ENCODE measurements at places on chromosomes 3 and 15. TPM values are rescaled to one million over a fixed set of nuclear protein-coding genes. Genes with fewer than 3 reads are reported as not detected.

The AADACL2 gene
- total RNA-seq: not detected

The FSD2 gene
- not detected for total RNA-seq

The FOXB1 gene
- 0.37 TPM for total RNA-seq

The PRR20G gene
- total RNA-seq: not detected

The TMEM212 gene
- not detected for total RNA-seq

The PLSCR2 gene
- total RNA-seq: not detected

The CD47 gene
- 131 TPM for total RNA-seq

The GRAMD1C gene
- 0.47 TPM for total RNA-seq

The CEP152 gene
- 20.7 TPM for total RNA-seq

GRCh38 chr3:177521305-177521704, 324.0 kb upstream of the TBL1XR1 start:
- H3K36me3 ChIP-seq: no peaks in the 10 kb centered on the region
- no peaks in the 10 kb centered on the region for H3K27me3 ChIP-seq
- H3K27ac ChIP-seq: no peak overlapping the region
- no peak overlapping the region for H3K4me3 ChIP-seq
- H3K4me1 ChIP-seq: peaks cover 6% of the 10 kb centered on the region
- no peak for DNase-seq

DNA sequence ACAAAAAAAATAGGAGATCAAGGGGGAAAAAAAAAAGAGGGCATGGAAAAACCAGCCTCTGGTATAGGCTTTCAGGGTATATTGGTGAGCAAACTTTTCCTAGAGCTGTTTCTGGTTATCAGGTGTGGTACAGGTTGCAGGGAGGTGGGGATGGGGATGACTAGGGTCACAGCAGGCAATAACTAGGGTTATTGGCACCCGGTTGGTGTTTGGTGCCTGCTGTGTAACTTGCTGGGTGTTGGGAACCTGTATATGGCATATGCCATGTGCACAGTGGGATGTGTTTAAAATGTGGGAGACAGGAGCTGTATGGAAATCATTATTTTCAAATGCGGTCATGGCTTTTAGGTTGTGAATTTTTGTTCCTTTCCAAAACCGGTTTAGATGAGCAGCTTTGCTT, 119.2 kb downstream of the PTPRG start:
- no peak overlapping the region for H3K4me3 ChIP-seq
- no peaks in the 10 kb centered on the region for H3K36me3 ChIP-seq
- H3K27me3 ChIP-seq: no peaks in the 10 kb centered on the region
- H3K27ac ChIP-seq: no peak overlapping the region

DNA sequence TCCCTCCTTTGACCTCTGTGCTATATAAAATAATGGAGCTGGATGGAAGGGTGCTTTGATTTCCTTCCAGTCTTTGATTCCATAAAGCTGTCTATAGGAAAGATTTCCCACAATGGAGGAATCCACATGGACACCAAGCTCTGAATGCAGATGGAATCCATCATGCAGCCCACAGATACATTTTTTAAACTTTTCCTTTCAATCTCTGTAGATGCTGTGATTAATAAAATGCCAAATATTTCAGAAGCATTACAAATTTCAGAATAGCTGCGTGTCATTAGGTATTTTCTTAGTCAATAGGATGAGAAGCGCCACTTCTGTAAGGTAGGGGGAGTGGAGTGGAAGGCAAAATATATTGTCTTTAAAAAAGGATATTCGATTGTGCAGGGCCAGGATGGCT, 489.0 kb downstream of the NTRK3 start:
- H3K36me3 ChIP-seq: no peaks in the 10 kb centered on the region
- no peaks in the 10 kb centered on the region for H3K27me3 ChIP-seq
- H3K27ac ChIP-seq: no peak overlapping the region
- H3K4me3 ChIP-seq: no peak overlapping the region

- DNase-seq: no peak
- no peak overlapping the region for H3K4me3 ChIP-seq
- H3K27ac ChIP-seq: no peak overlapping the region
- no peaks in the 10 kb centered on the region for H3K27me3 ChIP-seq
Observed at GRCh38 chr3:115960799-115961198, 337.5 kb downstream of the GAP43 start.

DNA sequence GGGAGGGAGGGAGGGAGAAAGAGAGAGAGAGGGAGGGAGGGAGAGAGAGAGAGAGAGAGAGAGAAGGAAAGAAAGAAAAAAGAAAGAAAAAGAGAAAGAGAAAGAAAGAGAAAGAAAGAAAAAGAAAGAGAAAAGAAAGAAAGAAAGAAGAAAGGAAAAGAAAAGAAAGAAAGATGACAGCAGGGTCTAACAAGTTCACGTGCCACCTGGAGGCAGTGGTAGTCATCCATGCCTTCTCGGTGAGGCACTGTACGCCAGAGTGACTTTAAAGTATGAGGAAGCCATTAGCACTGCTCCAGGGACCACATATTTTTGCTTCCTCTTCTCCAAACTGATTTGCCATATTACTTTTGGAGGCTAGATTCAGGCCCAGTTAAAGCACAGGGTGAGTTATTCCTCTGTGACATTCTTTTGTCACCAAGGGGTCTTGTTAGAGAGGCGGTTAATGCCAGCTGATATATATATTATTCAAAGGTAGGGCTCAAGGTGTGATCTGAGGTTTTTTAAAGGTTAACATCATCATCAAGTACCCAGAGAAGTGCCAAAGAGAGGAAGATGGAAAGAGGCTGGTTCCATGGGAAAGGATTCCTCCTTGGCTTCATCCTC, at the start of gene HTR3D:
Gene HTR3D, plus strand, starts transcription at position 556 of the 606 bp plus-strand sequence. Its CDS starts 0 bp downstream, at position 556.
- no peaks in the 10 kb centered on the region for H3K36me3 ChIP-seq
- no peak within 1 kb of the TSS for H3K4me3 ChIP-seq
- no peak for DNase-seq
- H3K4me1 ChIP-seq: no peaks in the 10 kb centered on the region
- H3K27me3 ChIP-seq: no peaks in the 10 kb centered on the region

DNA sequence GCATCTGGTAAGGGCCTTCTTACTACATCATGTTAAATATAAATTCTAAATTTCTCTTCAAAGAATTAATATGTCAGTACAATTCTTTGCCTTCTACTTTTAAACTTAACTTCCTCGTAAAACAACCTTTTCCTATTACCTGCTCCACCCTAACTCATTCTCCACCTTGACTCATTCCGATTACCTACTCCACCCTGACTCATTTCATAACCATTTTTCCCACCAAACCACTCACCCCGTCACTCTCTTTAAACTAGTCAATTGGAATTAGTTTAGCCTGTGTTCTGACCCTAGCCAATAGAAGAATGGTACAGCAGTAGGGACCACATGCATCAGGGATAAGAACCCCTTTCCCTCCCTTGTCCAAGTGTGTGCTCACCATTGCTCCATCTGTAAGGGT, 65.6 kb downstream of the PLSCR2 start:
- H3K27me3 ChIP-seq: no peaks in the 10 kb centered on the region
- H3K4me1 ChIP-seq: no peaks in the 10 kb centered on the region
- H3K36me3 ChIP-seq: no peaks in the 10 kb centered on the region
- H3K27ac ChIP-seq: no peak overlapping the region
- DNase-seq: no peak

DNA sequence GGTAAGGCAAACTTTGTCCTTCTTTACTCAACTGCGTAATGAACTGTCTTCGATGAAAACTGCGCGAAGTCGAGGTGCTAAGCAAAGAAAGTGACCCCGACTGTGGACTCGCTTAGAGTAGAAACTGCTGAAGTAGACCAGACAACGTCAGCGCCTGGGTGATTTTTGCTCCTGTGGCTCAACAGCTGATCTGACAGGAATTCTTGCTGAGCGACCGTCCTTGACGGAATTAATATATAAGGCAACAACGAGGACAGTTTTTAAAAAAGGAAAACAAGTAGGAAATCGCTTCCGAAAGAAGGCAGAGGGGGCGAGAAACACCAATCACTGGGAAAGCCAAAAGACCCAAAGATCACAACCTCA, 541 bp downstream of the RPS27L start:
- peaks cover 19% of the 10 kb centered on the region for H3K4me1 ChIP-seq
- DNase-seq: no peak
- H3K27ac ChIP-seq: peak overlapping the region; percentile 82
- H3K27me3 ChIP-seq: no peaks in the 10 kb centered on the region

GRCh38 chr3:52934630-52935530, 37.5 kb upstream of the STIMATE start:
- no peaks in the 10 kb centered on the region for H3K4me1 ChIP-seq
- H3K4me3 ChIP-seq: no peak overlapping the region
- no peak overlapping the region for H3K27ac ChIP-seq

DNA sequence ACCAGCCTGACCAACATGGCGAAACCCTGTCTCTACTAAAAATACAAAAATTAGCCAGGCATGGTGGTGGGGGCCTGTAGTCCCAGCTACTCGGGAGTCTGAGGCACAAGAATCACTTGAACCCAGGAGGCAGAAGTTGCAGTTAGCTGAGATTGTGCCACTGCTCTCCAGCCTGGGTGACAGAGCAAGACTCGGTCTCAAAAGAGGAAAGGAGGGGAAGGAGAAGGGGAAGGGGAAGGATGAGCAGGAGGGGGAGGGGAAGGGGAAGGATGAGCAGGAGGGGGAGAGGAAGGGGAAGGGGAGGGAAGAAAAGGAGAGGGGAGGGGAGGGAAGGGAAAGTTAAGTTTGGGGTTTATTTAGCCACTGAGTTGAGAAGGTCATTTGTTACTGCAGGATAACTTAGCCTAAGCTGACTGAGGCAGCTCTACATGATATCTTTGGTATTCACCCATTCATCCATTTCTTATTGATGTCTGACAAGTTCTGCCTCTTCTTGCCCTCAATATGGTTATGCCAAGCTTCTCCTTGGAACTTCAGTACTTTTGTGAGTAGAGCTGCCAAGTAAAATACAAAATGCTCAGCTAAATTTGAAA, 15.9 kb upstream of the ABHD2 start:
- DNase-seq: no peak
- H3K36me3 ChIP-seq: no peaks in the 10 kb centered on the region
- no peaks in the 10 kb centered on the region for H3K4me1 ChIP-seq
- H3K27ac ChIP-seq: no peak overlapping the region
- H3K27me3 ChIP-seq: no peaks in the 10 kb centered on the region

DNA sequence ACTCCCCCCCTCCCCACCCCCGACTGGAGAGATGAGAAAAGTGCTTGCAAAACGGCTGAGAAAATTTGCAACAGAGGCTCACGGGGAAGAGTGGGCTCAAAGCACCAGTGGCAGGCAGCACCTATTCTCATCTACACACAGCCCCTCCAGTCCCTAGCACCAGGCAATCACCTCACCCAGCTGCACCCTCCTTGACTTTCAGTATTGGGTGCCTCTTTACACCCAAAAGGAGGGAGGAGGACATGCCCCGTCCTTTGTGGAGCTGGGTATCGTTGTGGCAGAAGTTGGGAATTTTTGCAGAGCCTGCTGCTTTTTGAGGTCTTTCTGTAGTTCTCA, 182.8 kb upstream of the TOPAZ1 start:
- H3K36me3 ChIP-seq: no peaks in the 10 kb centered on the region
- no peak overlapping the region for H3K4me3 ChIP-seq
- H3K4me1 ChIP-seq: no peaks in the 10 kb centered on the region
- H3K27ac ChIP-seq: no peak overlapping the region
- DNase-seq: no peak

- no peaks in the 10 kb centered on the region for H3K27me3 ChIP-seq
- H3K27ac ChIP-seq: no peak overlapping the region
- no peaks in the 10 kb centered on the region for H3K4me1 ChIP-seq
- H3K36me3 ChIP-seq: no peaks in the 10 kb centered on the region
- no peak overlapping the region for H3K4me3 ChIP-seq
Observed at GRCh38 chr3:179000659-179001058, 71.0 kb downstream of the ZMAT3 start.

GRCh38 chr3:176954517-176954916, 242.8 kb downstream of the TBL1XR1 start:
- DNase-seq: no peak
- no peaks in the 10 kb centered on the region for H3K27me3 ChIP-seq
- no peak overlapping the region for H3K27ac ChIP-seq

- H3K36me3 ChIP-seq: no peaks in the 10 kb centered on the region
- H3K4me3 ChIP-seq: no peak overlapping the region
- H3K27me3 ChIP-seq: no peaks in the 10 kb centered on the region
- DNase-seq: no peak
- H3K4me1 ChIP-seq: no peaks in the 10 kb centered on the region
Observed at GRCh38 chr3:53170325-53171063, 9.5 kb downstream of the PRKCD start.

GRCh38 chr15:84143753-84144314, 91.7 kb upstream of the GOLGA6L4 start:
- no peaks in the 10 kb centered on the region for H3K27me3 ChIP-seq
- no peaks in the 10 kb centered on the region for H3K4me1 ChIP-seq
- H3K4me3 ChIP-seq: no peak overlapping the region
- no peak overlapping the region for H3K27ac ChIP-seq
- no peak for DNase-seq

GRCh38 chr15:45635191-45635638, 386 bp downstream of the SQOR start:
- H3K4me3 ChIP-seq: peak overlapping the region; percentile 91
- H3K36me3 ChIP-seq: no peaks in the 10 kb centered on the region
- no peaks in the 10 kb centered on the region for H3K27me3 ChIP-seq
- peak; percentile 59 for DNase-seq
- peaks cover 30% of the 10 kb centered on the region for H3K4me1 ChIP-seq

DNA sequence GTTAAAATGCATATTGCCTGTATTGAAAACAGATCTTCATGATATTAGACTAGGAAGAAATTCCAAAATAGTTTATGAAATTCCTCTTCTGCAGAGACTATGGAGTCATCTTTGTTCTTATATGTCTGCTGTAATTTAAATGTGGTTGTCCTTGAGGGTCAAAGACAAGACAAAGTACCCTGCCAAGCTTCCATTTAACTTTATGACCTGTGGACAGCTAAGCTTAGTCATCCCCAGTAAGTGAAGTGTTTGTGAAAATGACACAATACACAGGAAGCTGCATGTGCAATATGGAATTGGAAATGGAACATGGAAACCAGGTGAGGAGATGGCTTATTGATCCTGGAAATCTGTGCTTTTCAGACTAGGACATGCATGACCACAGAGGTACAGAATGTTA, 68.5 kb upstream of the GBE1 start:
- H3K36me3 ChIP-seq: no peaks in the 10 kb centered on the region
- no peak for DNase-seq
- no peak overlapping the region for H3K4me3 ChIP-seq
- H3K27ac ChIP-seq: no peak overlapping the region

DNA sequence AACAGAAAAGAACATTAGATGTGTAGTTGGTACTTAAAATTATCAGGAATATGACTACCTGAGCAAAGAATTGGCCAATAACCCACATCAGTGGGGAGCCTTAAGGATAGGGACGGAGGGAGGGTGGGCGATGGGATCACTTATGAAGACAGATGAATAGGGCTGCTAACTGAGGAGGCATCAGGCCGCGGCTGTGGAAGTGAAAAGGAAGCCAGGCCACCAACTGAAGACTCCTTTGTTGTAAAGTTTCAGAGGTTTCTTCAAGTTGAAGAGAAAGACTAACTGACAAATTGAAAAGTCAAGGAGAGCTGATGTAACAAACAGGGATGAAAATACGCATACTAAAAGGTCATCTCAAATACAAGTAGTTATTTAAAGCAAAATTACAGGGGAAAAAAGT, 135.6 kb upstream of the BHLHE40 start:
- no peaks in the 10 kb centered on the region for H3K27me3 ChIP-seq
- H3K36me3 ChIP-seq: no peaks in the 10 kb centered on the region
- DNase-seq: no peak
- no peak overlapping the region for H3K27ac ChIP-seq
- H3K4me1 ChIP-seq: peaks cover 81% of the 10 kb centered on the region

- H3K27ac ChIP-seq: no peak overlapping the region
- no peak for DNase-seq
- H3K4me1 ChIP-seq: no peaks in the 10 kb centered on the region
- no peak overlapping the region for H3K4me3 ChIP-seq
- H3K27me3 ChIP-seq: no peaks in the 10 kb centered on the region
- H3K36me3 ChIP-seq: no peaks in the 10 kb centered on the region
Observed at GRCh38 chr15:79635149-79635771, 203.1 kb downstream of the MINAR1 start.

Measured in CD8-positive, alpha-beta memory T cell (primary cell).